D341Med (cell line): ENCODE measurements at places on chromosomes 4 and X.

GRCh38 chr4:144578681-144579080 lies 67.3 kb upstream of the HHIP start:
- no peak for DNase-seq

- DNase-seq = peak; percentile 21
These were observed 201.0 kb downstream of the MAB21L2 start for GRCh38 chr4:150782921-150783320.

DNA sequence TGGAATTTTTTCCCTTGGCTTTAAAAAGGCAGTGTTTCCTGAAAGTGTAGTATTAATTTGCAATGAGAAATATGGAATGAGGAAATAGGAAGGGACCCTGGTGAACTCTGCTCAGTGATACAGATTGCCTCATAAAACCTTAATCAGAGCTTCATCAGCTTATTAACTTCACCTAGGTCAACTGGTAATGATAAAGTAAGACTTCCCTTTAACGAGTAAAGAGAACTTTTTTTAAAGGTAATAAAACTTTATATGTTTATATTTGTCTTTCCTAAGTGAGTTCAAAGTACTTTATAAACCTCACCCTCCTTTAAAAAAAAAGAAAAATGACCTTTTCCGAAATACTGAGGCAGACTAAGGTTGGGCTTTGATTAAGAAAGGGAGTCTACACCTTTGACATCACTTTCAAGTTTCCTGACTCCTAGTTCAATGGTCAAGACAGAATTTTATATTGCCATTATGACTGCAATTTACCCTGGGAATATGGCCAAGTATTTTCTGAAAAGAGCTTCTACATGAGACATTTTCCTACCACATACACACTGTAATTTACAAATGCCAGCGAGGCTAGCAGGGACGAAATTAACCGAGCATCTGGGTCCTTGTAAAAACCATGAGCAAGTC lies 706.3 kb upstream of the TENM3 start:
- no peak for DNase-seq

DNA sequence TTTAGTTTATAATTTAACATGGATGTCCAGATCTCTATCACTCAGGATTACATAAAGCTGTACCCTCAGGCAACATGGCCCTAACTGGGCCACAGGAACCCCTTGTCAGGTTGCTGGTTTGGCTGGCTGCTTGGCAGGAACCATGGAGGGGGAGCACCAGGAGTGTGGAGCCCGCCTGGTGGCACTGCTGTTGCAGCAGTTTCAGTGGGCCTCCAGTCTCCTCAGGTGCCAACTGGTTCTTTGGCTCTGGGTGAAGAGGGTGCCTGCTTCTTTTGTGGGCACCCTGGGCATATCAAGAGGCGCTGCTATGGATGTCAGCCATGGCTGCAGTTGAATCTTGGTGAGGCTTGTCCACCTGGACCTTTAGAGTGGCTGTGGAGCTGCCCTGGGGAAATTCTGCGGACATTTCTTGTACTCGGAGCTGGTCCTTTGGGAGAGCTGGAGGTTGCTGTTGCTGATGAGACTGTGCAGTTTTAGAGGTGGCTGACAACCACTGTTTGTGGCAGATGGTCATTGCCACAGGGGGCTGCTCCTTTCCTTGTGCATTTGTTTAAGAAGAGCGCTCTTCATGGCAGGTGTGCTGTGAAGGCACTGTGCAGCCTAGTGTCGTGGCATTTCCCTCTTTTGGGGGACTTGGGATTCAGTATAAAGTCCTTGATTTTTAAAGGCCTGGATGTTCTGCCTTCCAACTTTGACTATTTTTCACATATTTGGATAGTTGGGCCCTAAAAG lies 10.3 kb upstream of the SMIM14 start:
- no peak for DNase-seq

GRCh38 chr4:78346222-78346621 lies 205.3 kb upstream of the ANXA3 start:
- no peak for DNase-seq

DNA sequence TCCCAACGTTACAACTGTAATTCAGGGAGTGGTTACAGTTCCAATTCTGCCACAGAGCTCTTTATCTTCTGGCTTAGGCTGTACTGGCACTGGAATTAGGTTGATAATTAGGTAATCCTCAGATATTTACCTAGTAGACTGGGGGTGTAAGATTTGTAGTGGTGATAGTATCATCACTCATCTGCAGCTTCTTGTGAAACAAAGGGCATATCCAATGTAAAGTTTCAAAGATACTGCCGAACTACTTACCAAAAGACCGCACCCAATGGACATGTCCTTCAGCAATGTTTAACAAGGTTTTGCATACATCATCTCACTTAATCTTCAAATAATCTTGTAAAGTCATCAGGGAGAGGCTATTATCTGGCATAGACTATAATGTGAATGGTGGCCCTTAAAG lies 20.8 kb downstream of the ADGRG4 start:
- DNase-seq = no peak

- no peak for DNase-seq
These were observed 82.6 kb downstream of the ANXA3 start for GRCh38 chr4:78634011-78634664.

DNA sequence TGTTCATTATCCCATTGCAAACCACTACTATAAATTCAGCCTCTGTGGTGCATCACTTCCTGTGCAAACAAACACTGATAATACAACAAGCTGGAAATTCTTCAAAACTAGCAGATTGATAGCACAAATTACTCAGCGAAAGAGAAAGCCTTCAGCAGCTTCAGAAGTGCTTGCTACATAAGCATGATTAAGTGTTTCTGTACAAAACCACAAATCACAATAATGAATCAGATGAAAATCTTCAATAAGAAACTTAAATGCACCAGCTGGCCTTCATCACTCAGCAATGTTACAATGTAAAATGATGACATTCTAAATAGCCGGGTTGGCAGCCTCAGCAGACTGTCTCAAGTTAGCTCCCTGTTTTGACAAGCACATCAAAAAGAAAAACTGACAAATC lies 262.2 kb downstream of the SPOCK3 start:
- no peak for DNase-seq

GRCh38 chr4:185774131-185774653 lies 37.8 kb downstream of the SORBS2 start:
- DNase-seq = no peak

DNA sequence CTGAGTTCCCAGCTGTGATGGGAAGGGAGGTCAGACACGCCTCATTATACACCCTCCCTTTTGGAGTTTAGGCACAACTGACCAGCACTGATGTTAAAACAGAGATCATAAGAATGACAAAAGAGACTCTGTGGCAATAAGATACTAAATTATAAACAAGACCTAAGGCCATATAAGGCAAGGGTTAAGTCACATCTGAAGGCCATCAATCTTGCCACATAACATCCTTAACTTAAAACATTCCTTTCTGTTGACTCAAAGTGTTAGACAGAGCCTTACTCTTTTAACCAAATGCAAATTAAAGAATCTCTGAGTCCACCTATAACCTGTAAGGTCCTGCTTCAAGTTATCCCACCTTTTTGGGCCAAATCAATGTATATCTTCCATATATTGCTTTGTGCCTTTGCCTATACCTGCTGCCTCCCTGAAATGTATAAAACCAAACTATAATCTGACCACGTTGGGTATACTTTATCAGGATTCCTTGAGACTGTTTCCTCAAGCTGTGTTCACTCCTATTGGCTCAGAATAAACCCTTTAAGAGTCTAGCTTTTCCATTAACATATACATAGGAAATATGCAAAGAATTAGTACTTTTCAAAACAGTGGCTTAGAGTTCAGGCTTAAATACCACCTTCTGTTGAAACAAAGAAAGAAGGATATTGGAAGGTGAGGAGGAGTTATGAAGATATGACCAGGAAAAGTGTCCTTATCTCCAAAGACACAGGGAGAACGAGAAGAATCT lies 214.4 kb upstream of the PPP1R2C start:
- DNase-seq = no peak

DNA sequence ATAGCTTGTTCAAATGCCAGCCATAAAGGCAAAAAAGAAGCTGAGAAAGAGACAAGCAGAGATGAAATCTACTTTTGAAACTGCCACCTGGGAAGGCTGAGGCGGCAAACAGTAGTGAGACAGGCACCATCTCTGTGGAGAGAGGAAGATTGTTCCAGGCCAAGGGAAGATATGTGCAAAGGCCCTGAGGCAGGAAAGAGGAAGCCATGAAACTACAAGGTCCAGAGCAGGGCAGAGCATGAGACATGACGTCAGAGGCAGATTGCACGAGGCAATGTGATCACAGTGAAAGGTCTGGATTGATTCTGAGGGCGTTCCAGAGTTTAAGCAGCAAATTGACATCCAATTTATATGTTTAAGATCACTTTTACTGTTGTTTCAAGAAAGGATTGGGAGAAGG lies 226.1 kb downstream of the QDPR start:
- no peak for DNase-seq

DNA sequence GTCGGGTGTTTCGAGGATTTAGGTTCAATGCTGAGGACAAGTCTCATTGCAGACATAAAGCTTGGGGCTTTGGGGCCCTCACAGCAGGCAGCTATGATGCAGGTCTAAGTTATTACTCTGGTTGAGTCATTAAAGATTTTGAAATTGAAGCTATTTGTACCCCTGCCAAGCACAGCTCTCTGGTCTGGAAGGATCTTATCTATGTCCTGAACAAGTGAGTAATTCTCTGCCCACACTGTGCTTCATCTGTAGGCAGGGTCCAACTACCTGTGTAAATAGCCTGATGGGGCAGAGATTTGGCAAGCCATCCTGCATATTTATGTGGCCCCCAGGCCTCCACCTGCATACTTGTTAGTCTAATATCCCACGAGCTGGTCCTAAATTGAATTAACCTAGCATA lies 41.4 kb upstream of the MAGEA4 start:
- DNase-seq = no peak

- peak; percentile 78 for DNase-seq
These were observed 83.7 kb downstream of the PCYT1B start for GRCh38 chrX:24563291-24564010.

GRCh38 chr4:116881077-116881476 lies 204.3 kb downstream of the TRAM1L1 start:
- DNase-seq = no peak

DNA sequence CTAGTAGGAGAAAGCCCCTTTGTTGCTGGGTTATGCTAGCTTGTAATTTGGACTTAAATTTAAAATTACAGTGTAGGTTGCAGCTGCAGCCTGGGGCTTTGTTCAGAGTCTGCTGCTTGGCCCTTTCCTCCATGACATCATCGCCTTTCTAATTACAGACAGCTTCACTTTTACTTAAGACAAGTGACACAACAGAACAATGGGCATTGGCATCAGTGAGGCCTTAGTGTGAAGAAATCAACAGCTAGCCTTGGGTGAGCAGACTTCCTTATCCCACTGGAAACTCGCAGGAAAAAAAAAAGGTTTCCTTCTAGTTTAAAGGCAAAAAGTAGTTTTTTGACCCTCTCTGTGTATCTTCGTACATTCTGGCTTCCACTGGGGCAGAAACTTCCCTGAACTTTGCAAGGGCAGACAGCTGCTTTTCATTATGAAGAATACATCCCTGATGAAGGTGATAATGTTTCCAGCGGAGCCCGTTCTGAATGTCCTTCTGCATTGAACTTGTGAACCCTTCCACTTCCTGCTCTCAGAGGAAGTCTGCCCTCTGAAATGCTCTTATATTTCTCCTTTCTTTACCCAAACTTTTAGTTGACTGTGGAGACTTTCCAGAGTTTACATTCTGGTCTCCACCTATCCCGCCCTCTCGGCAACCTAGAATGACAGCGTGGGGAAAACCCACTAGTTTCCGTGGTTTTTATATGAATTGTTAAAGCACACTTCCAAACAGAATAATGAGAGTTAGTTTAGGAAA lies 123.2 kb upstream of the FAM9C start:
- DNase-seq = no peak

GRCh38 chr4:52111995-52112394 lies 60.9 kb downstream of the SPATA18 start:
- DNase-seq = no peak

DNA sequence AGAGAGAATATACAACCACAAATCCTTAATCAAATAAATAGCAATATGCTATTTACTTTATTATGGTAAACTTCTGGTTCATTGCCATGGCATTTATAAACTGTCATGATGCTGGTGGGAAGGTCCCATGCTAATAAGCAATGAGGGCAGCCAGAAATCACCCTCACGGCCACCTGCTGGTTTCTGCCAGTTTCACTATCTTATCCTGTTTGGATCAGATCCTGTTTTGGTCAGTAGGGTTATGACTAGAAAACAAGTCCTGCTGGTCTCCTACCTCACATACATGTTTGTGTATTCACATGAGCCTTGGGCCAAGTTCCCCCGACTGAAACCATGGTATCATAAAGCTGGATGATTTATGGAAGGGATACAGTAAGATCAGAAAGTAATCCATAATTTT lies 28.1 kb downstream of the XAGE5 start:
- no peak for DNase-seq

DNA sequence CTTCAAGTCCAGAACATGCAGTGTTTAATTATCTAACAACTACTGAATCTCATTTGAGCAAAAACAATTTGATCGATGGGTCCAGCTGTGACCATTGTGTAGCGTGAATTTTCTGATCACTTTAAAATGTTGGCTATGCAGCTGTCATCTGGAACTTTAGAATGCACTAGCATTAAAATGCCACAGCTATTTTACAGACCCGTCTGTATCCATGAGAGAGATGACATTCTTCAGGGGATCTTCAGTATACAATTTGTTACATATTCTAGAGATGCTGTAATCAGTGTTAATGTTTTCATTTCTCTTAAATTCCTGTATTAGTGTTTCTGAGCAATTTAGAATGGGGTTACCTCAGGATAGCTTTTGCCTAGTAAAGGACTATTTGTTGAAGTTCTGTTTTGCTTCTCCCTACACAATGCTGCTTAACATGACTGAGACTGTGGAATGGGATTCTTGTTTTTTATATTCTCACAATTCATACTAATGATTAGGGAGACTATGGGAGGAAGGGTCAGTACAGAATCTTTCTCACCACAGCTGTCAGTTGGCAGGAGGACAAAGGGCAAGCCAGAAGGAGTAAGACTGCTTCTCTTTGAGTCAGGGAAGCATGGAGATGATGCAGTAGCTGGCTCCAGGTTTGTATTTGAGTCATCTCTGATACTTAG lies 13.2 kb upstream of the CTSO start:
- DNase-seq = no peak

GRCh38 chr4:177455561-177455970 lies 13.3 kb upstream of the AGA start:
- DNase-seq = no peak

DNA sequence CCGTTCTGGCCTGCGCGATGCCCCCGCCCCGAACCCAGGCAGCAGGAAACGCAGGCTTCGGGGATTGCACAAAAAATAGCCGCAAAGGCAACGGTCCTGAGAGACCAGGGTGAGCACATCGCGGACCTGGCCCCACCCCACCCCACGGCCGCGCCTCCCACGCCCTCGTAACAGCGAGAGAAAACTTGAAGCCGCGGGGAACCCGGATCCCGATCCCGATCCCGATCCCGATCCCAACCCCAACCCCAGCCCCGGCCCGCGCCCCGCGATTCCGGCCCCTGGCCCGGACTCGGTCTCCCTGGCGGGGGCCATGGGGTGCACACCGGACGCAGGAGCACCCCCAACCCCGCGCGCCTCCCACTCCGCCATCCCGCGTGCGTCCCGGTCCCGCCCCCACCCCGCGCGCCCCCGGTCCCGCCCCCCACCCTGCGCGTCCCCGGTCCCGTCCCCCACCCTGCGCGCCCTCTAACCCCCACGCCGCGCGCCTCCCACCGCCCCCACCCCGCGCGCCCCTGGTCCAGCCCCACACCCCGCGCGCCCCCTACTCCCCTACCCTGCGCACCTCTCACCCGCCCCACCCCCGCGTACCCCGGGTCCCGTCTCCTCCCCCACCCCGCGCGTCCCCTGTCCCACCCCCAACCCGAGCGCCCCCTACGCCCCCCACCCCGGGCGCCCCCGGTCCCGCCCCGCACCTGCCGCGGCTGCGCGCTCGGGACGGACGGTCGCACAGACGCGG lies 29.0 kb downstream of the NOP14 start:
- DNase-seq = no peak

GRCh38 chr4:177478496-177478895 lies 36.3 kb upstream of the AGA start:
- no peak for DNase-seq
